ENCODE measurements at places on chromosomes 12 and 14.

DNA sequence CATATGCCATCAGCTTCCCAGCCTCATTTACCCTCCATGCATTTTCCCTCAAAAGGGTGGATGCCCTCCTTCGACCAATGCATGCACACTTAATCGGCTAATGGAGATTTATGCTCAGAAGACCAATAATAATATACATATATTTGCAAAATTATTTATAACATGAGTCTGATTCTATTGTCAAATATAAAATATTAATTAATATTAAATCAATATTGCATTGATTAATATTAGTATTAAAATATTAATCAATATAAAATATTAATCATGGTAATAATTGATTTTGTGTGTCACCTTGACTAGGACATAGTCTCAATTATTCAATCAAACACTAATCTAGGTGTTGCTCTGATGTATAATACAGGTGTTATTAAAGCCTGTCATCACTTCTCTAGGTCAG, 1282.5 kb downstream of the TMEM121 start:
- no peak overlapping the region for H3K4me3 ChIP-seq
- H3K27me3 ChIP-seq: peaks cover 11% of the 10 kb centered on the region
- H3K27ac ChIP-seq: no peak overlapping the region
- no peaks in the 10 kb centered on the region for H3K4me1 ChIP-seq

GRCh38 chr14:92475451-92476187, 38.0 kb upstream of the RIN3 start:
- no peak overlapping the region for H3K4me3 ChIP-seq
- no peaks in the 10 kb centered on the region for H3K36me3 ChIP-seq
- H3K4me1 ChIP-seq: peaks cover 4% of the 10 kb centered on the region
- H3K27ac ChIP-seq: no peak overlapping the region

GRCh38 chr14:22122227-22122818, 448.7 kb upstream of the OR4E1 start:
- H3K4me3 ChIP-seq: no peak overlapping the region
- peaks cover 1% of the 10 kb centered on the region for H3K27me3 ChIP-seq
- no peaks in the 10 kb centered on the region for H3K36me3 ChIP-seq
- peak; percentile 22 for DNase-seq
- H3K27ac ChIP-seq: no peak overlapping the region
- H3K4me1 ChIP-seq: no peaks in the 10 kb centered on the region

- no peak overlapping the region for H3K27ac ChIP-seq
- no peak for DNase-seq
- no peaks in the 10 kb centered on the region for H3K27me3 ChIP-seq
- no peaks in the 10 kb centered on the region for H3K36me3 ChIP-seq
- peaks cover 3% of the 10 kb centered on the region for H3K4me1 ChIP-seq
Measured at GRCh38 chr14:59175404-59175803, 13.1 kb upstream of the DAAM1 start.

DNA sequence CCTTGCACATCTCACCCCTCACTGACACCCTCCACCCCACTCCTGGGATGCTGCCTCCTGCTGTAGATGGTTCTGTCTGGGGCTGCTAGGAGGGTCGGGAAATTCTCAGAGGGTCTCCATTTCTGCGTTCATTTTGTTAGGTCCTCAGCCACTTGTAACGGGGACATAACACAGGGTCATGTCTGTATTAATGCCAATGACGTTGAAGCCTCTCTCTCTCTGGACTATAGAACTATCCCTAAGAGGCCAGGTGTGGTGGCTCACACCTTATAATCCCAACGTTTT, 14.6 kb downstream of the SIVA1 start:
- peak overlapping the region; percentile 76 for H3K4me3 ChIP-seq
- peak overlapping the region; percentile 96 for H3K27ac ChIP-seq
- H3K4me1 ChIP-seq: peaks cover 34% of the 10 kb centered on the region
- DNase-seq: no peak
- H3K36me3 ChIP-seq: peaks cover 28% of the 10 kb centered on the region

DNA sequence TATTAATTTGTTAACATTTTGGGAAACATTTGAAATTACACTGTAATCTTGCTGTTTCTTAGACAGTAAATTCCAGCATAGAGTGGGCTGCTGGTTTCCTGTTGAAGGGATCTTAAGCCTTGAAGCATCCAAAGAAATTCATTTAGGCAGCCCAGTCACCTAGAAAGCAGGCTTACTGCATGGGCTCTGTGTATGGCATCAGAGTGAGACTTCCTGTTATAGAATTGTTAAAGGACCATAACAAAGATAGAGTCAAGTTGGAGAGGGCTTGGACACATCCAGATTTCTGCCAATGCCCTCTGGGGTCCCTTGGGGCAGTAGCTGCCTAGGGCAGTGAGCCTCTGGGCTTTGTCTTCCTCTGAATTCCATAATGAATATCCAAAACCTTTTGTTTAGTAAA, 149.2 kb downstream of the DYRK2 start:
- no peak overlapping the region for H3K4me3 ChIP-seq
- H3K4me1 ChIP-seq: peaks cover 21% of the 10 kb centered on the region
- H3K36me3 ChIP-seq: no peaks in the 10 kb centered on the region
- no peak overlapping the region for H3K27ac ChIP-seq
- H3K27me3 ChIP-seq: peaks cover 1% of the 10 kb centered on the region
- DNase-seq: no peak

- no peak overlapping the region for H3K4me3 ChIP-seq
- H3K27me3 ChIP-seq: no peaks in the 10 kb centered on the region
- no peak overlapping the region for H3K27ac ChIP-seq
Measured at GRCh38 chr12:46887870-46888269, 62.1 kb upstream of the SLC38A4 start.

DNA sequence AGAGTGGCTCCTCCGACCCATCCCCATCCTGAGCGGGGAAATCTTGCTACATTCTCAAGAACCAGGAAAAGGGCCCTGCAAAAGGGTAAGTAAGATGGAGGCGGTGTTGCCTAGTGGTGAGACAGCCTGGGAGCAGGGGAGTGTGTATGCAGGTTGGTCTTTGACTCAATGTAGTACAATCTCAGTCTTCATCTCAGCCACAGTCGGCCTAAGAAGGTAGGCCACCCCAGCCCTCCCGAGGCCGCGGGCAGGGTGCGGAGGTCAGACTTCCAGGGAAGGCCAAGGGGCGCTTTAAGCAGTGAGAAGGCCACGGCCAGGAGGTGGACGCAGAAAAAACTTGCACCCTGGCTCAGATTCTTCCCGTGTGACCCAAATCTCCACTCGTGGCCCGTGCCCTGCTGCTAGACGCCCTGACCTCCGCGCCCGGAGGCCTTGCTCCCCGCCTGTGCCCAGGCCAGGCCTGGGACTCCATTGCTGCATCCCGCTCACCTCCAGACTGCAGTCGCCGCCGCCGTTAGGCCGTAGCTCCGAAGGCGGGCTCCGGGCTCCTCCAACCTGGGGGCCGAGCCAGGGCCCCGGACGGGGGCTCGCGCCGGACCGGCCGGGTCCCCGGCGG, 435 bp downstream of the FOXM1 start:
- peak overlapping the region; percentile 89 for H3K4me3 ChIP-seq
- H3K27ac ChIP-seq: no peak overlapping the region
- peaks cover 15% of the 10 kb centered on the region for H3K36me3 ChIP-seq
- H3K4me1 ChIP-seq: peaks cover 21% of the 10 kb centered on the region
- DNase-seq: peak; percentile 15

DNA sequence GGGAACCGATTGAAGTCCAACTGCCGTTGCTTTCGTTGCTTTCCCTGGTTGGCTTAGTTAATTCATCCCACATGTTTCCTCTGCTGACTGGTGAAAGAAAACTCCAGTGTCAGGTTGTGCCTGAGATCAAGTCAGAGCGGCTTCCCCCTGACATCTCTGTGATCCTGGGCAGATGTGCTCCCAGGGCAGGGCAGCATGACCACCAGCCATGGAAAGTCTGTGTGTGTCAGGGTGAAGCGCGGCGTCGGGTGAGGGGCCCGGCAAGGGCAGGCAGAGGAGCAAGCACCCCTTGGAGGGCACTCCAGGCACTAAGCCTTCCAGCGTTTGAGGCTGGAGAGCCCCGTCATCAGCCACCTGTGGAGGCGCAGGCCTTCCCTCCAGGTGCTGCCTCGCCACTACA, 54.5 kb upstream of the IGF1 start:
- H3K4me3 ChIP-seq: no peak overlapping the region
- H3K36me3 ChIP-seq: no peaks in the 10 kb centered on the region
- no peaks in the 10 kb centered on the region for H3K4me1 ChIP-seq
- H3K27me3 ChIP-seq: peaks cover 3% of the 10 kb centered on the region

- no peak overlapping the region for H3K27ac ChIP-seq
- peaks cover 4% of the 10 kb centered on the region for H3K4me1 ChIP-seq
- DNase-seq: no peak
- no peak overlapping the region for H3K4me3 ChIP-seq
- H3K36me3 ChIP-seq: no peaks in the 10 kb centered on the region
Measured at GRCh38 chr14:33716921-33717320, 234.0 kb downstream of the EGLN3 start.

DNA sequence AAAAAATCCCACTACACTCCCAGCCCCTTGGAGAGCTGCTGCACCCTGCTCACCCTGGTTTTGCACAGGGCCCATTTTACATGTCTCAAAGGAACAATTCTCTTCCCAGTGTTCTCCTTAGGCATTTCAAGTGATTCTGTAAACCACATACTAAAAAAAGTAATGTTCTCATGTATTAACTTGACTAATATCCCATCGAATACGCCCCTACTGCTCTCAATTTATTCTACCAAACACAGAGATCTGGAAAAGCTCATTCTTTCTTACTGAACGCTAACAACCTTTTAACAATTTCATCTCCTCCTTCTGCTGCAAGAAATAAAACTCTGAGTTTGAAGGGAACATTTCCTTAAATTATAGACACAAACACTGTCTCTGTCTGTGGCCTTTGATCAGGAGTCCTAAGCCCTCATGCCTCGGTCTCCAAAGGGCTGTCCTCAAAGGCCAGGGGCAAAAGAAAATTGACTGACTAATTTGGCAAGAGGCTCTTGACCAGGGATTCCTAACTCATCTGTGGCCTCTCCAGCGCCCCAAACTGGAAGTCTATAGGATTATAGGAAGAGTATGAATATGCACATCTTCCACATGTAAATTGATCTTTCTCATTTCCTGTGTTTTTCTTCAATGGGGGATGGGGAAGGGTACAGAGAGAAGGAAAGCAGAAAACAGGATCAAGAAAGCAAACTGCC, 17.1 kb upstream of the TSPAN11 start:
- no peak overlapping the region for H3K4me3 ChIP-seq
- H3K4me1 ChIP-seq: peaks cover 4% of the 10 kb centered on the region
- DNase-seq: no peak
- H3K27me3 ChIP-seq: no peaks in the 10 kb centered on the region
- H3K36me3 ChIP-seq: no peaks in the 10 kb centered on the region

GRCh38 chr12:100404769-100405407, 48.0 kb downstream of the SLC17A8 start:
- H3K27ac ChIP-seq: no peak overlapping the region
- no peaks in the 10 kb centered on the region for H3K27me3 ChIP-seq
- no peak overlapping the region for H3K4me3 ChIP-seq
- no peaks in the 10 kb centered on the region for H3K36me3 ChIP-seq

DNA sequence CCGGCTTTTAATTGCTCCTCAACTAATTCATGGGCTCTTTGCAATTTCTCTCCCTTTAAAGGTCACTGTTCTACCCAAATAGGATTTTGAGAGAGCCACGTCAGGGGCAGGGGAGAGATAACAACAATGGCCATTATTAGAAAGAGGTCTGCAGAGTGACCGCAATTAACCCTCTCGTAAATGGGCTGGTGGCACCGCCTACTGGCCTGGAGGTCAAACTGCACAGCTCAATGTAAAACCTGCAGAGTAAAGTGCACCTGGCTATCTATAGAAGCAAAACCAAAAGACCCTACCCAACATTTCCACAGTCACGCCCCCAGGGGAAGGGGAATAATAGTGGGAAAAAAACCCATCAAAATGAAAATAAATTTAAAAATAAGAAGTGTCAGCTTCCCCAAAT, 21.6 kb upstream of the CLEC4E start:
- peaks cover 2% of the 10 kb centered on the region for H3K4me1 ChIP-seq
- no peak for DNase-seq
- H3K27me3 ChIP-seq: no peaks in the 10 kb centered on the region
- H3K27ac ChIP-seq: no peak overlapping the region
- H3K4me3 ChIP-seq: no peak overlapping the region

GRCh38 chr12:58030566-58031279, 89.4 kb downstream of the ATP23 start:
- peaks cover 6% of the 10 kb centered on the region for H3K36me3 ChIP-seq
- H3K27me3 ChIP-seq: peaks cover 1% of the 10 kb centered on the region
- no peak overlapping the region for H3K27ac ChIP-seq
- no peak overlapping the region for H3K4me3 ChIP-seq
- no peak for DNase-seq

DNA sequence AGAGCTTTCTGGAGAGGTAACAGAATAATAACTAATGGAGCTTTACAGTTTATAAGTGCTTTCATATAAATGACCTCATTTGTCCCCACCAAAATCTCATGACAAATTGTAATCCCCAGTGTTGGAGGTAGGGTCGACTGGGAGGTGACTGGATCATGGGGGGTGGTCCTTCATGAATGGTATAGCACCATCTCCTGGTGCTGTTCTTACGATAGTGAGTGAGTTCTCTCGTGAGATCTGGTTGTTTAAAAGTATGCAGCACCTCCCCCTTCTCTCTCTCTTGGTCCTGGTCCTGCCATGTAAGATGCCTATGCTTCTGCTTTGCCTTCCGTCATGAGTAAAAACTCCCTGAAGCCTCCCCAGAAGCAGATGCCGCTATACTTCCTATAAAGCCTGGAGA, 423.3 kb upstream of the GARIN6 start:
- H3K4me3 ChIP-seq: no peak overlapping the region
- no peaks in the 10 kb centered on the region for H3K27me3 ChIP-seq

DNA sequence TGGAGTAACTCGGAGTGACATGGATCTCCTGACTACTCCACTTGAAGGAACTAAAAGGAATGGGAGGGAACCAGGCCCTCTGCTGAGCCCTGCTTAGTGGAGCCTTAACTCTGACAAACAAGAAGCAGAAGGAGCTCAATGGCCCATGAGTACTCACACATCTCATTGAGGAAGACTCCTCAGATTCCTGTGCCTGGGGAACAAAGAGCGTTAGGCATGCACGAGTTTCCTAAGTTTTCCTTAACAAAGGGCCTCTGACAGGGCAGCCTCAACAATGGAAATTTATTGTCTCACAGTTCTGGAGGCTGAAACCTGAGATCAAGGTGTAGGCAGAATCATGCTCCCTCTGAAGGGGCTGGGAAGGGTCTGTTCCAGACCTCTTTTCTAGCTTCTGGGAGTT, 185.7 kb upstream of the NTF3 start:
- no peaks in the 10 kb centered on the region for H3K36me3 ChIP-seq
- no peak for DNase-seq
- H3K4me3 ChIP-seq: no peak overlapping the region

DNA sequence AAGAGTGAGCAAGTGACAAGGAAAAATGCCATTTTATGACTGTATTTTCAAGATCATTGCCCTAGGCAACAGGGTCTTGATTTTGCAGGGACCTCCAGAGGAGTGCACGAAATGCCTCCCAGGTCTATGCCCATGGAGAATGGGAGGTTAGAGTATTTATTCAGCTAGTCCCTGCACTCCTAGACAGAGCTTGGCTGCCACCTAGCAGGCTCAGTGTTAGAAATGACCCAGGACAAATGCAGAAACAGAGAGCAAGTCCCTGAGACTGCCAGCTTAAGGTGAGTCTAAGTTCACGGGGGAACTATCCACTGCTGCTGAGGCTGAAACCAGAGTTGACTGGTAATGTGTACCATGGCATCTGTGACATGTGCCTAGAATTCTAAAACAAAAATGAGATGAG, 506.4 kb downstream of the MED13L start:
- no peak overlapping the region for H3K27ac ChIP-seq
- DNase-seq: peak; percentile 4
- no peaks in the 10 kb centered on the region for H3K36me3 ChIP-seq
